ENCODE measurements at places on chromosomes 1 and 21. TPM values are rescaled to one million over a fixed set of nuclear protein-coding genes. Genes with fewer than 3 reads are reported as not detected.

PADI3 gene
- 0.04 TPM for total RNA-seq

GSTM1 gene
- total RNA-seq: 16.3 TPM

IVL gene
- total RNA-seq: 1.2 TPM

- DNase-seq: peak; percentile 9
Measured at GRCh38 chr1:174114788-174115448, 44.4 kb upstream of the RABGAP1L start.

DNA sequence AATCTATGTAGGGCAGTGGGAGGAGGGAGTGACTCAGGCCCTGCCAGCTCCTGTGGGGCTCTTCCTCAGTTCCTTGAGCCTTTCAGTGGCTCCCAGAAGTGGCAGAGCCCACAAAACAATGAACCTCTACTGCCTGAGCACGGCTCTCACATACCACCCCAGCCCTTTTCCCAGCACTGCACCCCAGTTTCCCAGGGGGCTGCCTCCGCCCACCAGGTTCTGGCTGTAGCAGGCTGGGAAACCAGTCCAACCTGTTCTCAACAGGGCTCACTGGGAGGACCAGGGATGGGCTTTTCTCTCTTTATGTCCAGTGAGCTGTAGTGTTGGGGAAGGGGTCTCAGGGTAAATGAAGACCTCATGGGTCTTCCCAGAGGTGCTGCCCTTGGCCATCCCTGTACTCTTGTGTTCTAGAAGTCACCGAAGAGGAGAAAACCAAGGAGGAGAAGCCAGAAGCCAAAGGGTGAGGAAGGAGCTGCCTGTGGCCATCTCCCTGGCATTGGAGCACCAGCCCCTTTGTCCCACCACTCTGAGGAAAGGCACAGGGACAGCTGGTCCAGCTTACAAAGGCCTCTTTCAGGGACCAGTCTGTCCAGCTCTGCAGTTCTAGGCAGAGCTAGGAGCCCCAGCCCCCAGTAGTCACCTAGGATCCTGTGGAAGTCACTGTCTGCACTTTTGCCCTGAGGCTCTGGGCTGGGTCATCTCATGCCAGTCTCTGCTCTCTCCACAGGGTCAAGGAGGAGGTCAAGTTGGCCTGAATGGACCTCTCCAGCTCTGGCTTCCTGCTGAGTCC lies 3.5 kb downstream of the MARCKSL1 start:
- no peak for DNase-seq

GRCh38 chr21:44013380-44014088 lies 1.4 kb downstream of the TRAPPC10 start:
- no peak for DNase-seq

DNA sequence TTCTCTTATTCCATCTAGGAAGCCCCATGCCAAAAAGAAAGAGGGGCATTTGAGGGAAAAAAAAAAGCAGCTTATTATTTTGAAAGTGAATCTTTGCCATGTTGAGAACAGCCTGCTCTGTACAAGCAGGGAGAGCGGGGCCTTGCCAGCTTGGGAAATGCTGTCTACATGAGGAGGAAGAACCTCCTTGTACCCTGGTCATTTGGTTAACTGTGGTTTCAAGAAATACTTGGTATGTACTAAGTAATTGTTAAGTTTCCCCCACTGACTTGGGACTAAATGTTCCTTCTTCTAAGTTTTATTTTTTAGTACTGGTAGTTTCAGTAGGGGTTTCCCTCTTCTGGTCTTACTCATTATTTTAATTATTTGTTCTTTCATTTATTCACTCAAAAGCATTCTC lies 144.1 kb upstream of the HOOK1 start:
- no peak for DNase-seq

Measured in kidney epithelial cell (primary cell).